Activated T-cell treated with anti-CD3 and anti-CD28 coated beads for 4 hours (primary cell): ENCODE measurements at places on chromosomes 13 and 19.

DNA sequence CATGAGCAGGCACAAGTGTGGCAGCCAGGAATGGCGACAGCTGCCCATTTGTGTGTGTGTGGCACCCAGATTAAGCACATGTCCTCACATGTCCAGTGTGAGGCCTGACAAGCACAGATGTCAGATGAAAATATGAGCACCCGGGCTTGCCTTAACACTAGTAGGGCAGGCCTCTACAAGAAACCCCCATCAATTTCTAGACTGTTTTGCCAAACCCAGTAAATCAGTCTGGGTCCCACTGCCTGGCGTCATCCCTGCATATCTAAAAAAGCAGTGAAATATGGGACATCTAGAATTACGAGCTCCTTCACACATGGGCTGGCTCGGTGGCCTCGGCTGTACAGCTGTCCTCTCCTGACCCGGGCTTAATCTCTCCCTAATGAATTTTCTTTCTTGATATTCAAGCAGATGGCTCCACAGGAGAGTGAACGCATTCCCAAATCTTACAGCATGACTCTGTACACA is 432.7 kb downstream of the FOXO1 start:
- no peak for DNase-seq

DNA sequence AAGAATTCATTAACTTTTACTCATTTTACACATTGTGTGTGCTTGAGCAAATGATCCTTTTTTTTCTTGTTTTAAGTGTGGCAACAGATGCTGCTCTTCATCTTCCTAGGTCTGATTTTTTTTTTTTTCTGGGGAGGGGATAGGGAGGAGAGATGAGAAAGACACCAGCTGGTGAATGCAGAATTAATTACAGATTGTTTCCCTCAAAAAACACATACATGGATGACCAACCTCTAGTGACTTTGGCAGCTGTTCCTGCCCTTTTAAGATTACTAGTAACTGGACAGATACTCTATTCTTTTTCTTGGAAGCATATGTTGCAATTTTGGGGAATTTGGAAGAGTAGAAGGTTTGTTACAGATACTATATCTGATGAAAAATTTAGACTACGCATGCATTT is 103.6 kb upstream of the MYO16 start:
- no peak for DNase-seq

- DNase-seq = no peak
Observed at GRCh38 chr13:65826657-65827056, 1403.5 kb downstream of the PCDH9 start.

DNA sequence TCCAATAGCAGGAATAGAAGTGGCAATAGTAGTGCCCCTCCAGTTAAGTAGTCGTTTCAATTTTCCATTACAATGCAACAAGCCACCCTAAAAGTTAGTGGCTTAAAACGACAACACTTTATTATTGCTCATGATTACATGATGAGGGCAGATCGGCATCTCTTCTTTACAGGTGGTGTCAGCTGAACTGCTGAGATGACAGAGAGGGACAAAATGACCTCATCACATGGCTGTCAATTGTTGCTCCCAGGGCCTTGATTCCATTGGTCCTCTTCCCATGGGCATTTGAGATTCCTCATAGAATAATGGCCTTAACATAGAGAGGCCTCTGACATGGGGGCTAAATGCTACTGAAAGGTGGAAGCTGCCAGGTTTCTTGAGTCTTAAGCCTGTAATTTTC is 679.8 kb upstream of the KLHL1 start:
- DNase-seq = no peak

- no peak for DNase-seq
Observed at GRCh38 chr13:110073982-110074381, 233.0 kb downstream of the COL4A1 start.

DNA sequence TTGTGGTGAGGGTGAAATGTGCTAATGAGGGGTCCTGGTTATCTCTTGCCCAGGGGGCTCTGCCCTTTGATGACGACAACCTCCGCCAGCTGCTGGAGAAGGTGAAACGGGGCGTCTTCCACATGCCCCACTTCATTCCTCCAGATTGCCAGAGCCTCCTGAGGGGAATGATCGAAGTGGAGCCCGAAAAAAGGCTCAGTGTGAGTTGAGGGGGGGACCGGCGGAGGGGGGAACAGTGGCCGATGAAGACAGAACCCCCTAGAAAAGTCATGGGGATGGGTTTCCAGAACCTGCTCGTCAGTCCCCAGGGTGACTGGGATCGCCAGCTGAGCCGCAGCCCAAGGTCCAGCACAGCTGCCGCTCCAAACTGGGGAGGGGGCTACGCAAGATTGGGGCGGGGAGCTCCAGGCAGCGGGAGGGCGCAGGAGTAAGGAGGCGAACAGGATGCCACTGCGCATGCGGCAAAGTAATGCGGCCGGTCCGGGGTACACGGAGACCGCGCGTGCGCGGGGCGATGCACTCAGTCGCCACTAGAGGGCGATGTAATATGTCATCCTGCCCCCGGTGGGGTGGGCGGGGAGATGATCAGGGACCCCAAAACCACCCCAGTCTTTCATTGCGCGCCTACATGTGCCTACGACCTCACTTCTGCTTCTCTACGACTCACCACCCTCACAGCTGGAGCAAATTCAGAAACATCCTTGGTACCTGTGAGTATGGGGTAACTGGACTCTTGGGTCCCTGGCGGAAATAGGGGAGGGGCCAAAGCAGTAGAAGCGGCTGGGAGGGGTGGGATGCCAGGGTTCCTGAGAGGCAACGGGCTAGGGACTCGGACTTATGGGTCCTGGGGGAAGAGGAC is 17.9 kb downstream of the BRSK1 start:
- DNase-seq = peak; percentile 95

GRCh38 chr13:35165205-35165604 is 223.1 kb downstream of the NBEA start:
- DNase-seq = no peak

DNA sequence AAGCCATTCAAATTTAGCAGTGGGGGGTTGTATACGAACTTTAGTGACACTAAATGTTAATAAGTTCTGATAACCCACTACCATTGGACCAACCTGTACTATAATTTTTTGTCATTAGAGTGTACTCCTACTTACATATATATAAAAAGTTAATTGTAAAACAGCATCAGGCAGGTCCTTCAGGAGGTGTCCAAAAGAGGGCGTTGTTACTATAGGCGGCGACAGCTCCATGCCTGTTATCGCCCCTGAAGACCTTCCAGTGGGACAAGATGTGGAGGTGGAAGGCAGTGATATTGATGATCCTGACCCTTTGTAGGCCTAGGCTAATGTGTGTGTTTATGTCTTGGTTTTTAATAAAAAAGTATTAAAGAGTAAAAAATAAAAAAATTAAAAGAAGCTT is 27.5 kb downstream of the SPRYD7 start:
- no peak for DNase-seq

DNA sequence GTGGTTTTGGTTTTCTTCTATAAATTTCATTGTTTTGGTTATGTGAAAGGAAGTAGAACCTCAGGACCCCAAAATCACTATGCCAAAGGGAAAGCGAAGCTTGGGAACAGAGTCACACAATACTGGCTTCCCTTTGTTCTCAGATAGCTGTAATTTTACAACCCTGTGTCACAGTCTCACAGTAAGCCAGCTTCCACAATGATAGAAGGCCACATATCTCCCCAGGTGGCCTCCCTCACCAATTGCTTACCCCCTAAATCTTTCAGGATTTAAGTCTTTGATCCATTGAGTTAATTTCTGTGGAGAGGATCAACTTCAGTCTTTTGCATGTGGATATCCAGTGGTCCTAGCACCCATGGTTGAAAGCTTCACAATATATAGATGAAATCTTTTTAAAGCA is 58.7 kb downstream of the SLC15A1 start:
- no peak for DNase-seq

GRCh38 chr13:42836930-42837690 is 55.7 kb downstream of the FAM216B start:
- no peak for DNase-seq

- DNase-seq = no peak
Observed at GRCh38 chr19:2546128-2547032, 70.5 kb downstream of the GADD45B start.
